Fibroblast of the conjunctiva (primary cell): ENCODE measurements at places on chromosomes 5 and 9.
A peak's percentile ranks its signal among the peaks of the same experiment; 100 is the strongest.

DNA sequence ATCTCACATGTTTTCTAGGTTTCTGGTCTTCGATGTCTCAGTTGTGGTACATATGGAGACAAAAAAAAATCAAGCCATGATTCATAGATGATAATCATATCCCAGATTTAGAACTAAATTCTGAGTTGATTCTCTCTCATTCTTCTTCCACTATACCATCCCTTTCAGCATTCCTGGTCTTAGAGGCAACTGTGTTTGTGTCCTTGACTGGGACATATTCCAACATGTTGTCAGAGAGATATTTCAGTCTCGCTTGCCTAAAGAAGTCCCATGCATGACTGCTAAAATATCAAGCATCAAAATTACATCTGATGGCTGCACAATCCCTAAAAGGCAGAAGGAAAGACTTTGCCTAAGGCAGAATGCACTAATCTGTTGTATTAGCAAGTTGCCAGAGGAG is 236.6 kb downstream of the PSAT1 start:
- DNase-seq, result no peak

DNA sequence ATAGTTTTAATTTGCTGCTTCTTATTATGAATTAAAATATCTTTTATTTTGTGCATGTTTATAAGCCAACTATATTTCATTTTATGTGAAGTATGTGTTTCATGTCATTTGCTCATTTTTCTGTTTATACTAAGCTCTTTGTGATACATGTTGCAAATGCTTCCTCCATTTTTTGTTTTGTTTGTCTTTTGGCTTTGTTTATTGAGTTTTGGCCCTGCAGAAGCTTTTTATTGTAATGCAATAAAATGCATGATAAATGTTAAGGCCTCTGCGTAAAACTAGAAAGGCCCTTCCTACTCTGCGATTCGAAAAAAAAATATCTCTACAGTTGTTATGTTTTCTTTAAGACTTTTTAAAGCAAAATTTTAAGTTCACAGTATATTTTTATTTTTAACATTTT is 9.4 kb downstream of the ZNF366 start:
- no peak for DNase-seq

DNA sequence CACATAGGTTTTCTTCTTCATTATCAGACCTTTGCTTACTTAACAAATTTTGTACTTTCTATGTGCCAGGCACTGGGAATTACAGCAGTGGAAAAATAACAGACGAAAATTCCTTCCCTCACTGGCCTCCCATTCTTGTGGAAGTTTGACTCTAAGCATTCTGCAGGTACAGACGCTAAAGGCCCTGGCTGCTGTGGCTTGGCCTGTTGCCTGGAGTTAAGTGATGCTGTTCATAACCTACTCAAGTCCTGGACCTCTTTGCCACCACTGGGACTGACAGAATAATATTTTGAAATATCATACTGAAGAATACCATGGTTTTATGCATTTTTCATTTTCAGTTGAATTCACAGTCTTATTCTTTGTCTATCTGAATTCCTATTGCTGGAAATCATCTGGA is 97.3 kb upstream of the SPATA31C2 start:
- DNase-seq, result no peak

DNA sequence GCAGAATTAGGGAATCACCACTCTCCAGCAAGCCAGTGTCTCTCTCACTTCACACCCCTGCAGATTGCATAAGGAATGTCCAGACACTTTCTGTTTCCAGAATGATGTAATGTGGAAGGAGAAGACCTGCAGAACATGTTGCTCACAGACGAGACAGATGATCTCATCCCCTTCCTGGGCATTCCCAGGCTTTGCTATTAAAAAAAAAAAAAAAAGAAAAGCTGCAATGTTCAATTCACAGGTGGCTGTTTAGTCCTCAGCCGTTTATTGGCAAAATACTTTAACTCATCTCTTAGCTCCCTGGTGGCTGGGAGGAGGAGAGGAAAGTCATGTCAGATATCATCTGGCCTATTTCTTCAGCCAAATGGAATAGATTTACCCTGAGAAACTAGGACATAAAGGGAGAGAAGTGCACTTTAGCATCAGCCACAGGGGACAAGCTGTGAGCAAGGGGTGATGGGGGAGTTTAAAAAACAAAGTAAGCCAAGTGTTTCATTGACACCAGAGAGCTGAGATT is 95.9 kb upstream of the TNC start:
- peak; percentile 50 for DNase-seq

DNA sequence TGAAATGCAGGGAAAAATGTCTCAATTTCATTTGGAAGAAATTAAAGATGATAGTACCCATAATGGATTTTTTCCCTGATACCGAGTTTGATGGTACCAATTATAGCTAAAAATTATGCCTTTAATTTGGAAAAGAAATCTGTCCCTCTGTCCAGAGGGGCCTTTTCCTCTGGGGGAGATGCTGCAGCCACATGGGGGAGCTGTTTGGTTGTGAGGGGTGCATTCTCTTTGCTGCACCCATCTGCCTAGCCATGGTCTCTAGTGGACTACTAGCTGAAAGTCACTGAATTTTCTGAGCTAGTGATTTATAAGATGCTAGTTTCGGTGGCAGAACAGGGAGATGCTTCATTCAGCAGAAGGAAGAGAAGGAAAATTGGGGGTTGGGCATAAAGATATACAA is 9.6 kb downstream of the SEC61B start:
- DNase-seq, result no peak

GRCh38 chr9:2662496-2662895 is 40.9 kb downstream of the VLDLR start:
- DNase-seq, result no peak

- DNase-seq, result peak; percentile 28
Observed at GRCh38 chr5:124102486-124102885, 590.5 kb downstream of the CSNK1G3 start.

DNA sequence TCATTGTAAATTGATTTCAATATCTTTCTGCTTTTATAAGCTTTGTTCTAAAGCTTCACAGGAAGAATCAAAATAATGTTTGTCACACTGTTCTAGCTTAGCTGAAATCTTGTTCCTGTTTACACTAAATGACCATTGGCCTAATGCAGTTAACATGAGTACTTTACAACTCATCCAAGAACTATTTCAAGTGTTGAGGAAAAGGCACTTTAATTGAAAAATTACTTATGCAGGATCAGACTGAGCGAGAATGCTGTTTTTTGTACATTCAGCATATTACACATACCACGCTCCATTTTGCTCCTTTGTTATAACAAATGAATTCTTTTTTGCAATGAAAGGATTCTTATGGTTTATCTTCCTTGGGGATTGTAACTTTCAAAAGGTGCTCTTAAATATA is 22.4 kb upstream of the SMIM15 start:
- DNase-seq, result no peak

DNA sequence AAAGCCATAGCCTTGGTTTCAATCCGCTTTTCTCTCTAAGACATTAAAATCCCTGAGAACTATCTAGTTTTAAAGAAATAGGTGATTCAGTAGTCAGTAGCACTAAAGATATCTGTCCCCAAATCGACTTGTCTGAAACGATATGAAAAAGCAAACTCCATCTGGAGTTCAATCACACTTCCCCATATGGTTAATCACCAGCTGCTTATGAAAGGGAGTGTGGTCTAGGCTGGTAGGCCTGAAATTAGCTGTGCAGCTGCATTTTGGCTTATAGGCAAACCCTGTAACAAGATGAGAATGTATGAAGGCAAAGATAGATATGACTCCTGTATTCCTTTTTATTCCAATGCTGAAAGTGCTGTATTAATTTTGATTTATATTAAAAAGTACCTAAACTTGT is 65.9 kb downstream of the DMRTA1 start:
- DNase-seq, result no peak

- no peak for DNase-seq
Observed at GRCh38 chr5:28926422-28926821, 1888.0 kb upstream of the CDH9 start.

- no peak for DNase-seq
Observed at GRCh38 chr9:70448919-70449318, 34.5 kb upstream of the KLF9 start.

DNA sequence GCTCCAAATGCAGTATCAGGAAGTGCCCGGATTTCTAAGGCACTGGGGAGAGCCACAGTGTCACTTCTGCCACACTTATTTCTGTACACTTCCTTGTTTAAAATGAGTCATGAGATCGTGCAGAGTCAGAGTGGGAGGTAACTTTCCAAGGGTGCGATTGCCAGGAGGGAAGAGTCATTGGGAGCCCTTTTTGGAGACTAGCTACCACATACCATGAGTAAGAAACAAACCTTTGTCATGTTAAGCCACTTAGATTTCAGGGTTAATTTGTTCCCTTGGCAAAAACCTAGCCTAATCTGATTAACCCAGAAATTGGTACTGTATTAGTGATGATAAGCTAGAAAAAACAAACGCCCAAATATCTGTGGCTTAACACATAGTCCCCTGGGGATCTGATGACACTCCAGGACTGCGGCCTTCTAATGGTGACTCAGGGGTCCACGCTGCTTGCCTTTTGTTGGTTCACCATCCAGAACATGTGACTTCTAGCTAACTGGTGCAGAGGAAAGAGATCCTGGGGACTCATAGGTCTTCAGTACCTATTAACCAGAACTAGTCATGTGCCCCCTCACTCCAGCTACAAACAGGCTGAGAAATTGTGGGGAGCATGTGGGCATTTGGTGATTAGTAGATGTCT is 48.6 kb upstream of the TLE1 start:
- peak; percentile 18 for DNase-seq

GRCh38 chr9:82761956-82762355 is 301.0 kb downstream of the RASEF start:
- DNase-seq, result no peak

GRCh38 chr5:56168066-56168478 is 65.1 kb downstream of the ANKRD55 start:
- no peak for DNase-seq

- DNase-seq, result peak; percentile 70
Observed at GRCh38 chr9:89137542-89138462, 40.8 kb downstream of the SHC3 start.

GRCh38 chr5:79831381-79832309 is 142.0 kb downstream of the CMYA5 start:
- no peak for DNase-seq

GRCh38 chr5:170114271-170114670 is 8.6 kb downstream of the FOXI1 start:
- no peak for DNase-seq

GRCh38 chr5:94159144-94159543 is 417.7 kb upstream of the POU5F2 start:
- no peak for DNase-seq

DNA sequence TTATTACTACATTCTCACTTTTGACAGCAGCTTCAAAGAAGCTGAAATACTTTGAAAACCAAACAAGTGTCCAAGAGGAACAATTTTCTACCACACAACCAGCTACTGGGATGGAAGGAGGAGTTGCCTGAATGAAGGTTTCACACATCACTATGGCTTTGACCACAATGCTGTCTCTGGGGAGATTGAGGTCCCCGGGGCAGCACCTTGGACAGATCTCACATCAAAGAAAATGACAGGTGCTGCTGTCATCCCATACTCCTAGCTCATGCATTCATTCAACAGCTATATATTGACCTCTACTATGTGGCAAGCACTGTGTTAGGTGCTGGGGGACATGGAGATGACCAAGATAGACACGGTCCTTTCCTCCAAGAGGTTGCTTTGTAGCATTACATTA is 233.2 kb upstream of the RASEF start:
- DNase-seq, result no peak

DNA sequence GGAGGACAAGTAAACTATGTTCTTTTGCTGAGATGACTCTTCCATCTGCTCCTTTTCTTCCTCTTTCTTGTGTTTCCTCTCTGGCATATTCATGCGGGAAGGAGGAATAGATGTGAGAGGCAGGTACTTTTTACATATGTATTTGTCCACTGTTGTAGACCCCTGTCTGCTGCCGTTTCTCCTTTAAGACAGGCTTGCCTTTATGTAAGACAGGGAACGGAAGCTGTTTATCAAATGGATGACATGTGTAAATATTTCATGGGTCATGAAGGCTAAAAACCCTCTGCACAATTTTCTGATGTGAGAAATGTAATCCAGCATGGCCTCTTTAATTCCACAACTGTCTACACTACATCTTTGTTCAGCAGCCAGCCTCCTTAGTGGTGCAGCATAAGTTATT is 1525.5 kb upstream of the NUDT12 start:
- no peak for DNase-seq

GRCh38 chr9:68970151-68970550 is 43.8 kb downstream of the PRKACG start:
- no peak for DNase-seq

DNA sequence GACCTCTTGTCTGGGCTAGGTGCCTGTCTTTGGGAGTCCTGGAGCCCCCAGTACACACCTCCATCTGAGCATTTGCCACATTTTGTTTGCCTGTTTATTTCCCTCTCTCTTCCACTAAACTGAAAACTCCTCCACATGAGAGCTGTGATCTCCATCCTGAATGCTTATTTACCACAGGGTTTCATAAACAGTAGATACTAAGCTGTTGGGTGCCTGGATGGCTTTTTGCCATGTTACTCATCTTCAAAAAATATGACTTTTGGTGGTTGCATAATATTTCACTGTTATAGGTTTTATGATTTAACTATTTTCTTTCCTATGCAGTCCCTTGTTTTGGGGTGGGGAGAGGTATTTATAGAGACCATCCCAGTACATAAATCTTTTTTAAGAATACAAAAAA is 99.6 kb downstream of the APBA1 start:
- DNase-seq, result no peak

GRCh38 chr5:148965511-148966265 is 97.2 kb downstream of the SH3TC2 start:
- DNase-seq, result peak; percentile 92

- DNase-seq, result no peak
Observed at GRCh38 chr5:159030357-159030756, 69.4 kb downstream of the EBF1 start.

DNA sequence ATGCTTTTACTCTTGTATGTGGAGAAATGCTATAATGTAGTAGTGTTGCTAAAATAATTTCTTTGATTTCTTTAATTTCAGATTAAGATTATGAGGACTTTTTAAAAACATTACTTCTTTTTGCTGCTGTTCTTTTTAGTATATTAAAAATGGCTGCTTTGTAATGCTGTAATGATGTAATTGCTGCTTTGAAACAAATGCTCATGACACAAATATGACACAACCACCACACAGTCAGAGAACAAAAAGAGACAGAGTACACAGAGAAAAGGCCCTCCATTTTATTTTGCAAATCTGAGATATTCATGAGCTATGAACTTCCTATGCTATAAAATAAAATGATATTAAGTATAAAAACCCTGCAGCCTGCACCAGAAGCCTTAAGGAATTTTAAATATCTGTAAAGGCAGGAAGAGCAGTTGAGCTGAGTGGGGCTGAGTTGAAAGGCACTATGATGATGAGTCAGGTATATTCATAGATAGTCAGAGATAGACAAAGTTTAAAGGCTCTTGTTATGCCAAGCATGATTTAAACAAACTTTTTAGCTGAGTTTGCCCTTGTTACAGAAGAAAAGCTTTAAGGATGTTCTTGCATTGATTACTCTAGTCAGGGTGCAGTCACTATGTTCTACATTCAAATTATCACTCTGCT is 5.1 kb upstream of the POU5F2 start:
- no peak for DNase-seq

- DNase-seq, result no peak
Observed at GRCh38 chr9:136342181-136343120, 15.1 kb downstream of the GPSM1 start.

- no peak for DNase-seq
Observed at GRCh38 chr9:24961762-24962161, 416.1 kb upstream of the IZUMO3 start.

GRCh38 chr9:33687779-33688178 is 107.6 kb upstream of the PRSS3 start:
- no peak for DNase-seq

- DNase-seq, result no peak
Observed at GRCh38 chr5:96081276-96081858, 119.7 kb upstream of the ELL2 start.
